ENCODE measurements at places on chromosomes 6 and 20. TPM values are rescaled to one million over a fixed set of nuclear protein-coding genes. Genes with fewer than 3 reads are reported as not detected.
A peak's percentile ranks its signal among the peaks of the same experiment; 100 is the strongest.

DNA sequence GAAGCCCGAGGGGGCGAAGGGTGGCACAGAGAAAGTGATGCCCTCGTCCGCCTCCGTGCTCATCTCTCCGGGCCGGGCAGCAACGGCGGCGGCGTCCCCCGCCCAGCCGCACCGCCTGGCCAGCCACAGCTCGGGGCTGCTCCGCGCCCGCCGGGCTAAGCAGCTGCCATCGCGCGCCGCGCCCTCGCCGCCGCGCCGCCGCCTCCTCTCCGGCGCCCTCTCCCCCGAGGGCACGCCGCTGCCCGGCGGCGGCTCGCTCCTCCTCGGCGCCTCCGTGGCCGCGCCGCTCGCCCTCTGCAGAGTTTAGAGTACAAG lies 225 bp downstream of the MAP3K5 start:
- peak overlapping the region; percentile 96 for H3K27ac ChIP-seq
- no peaks in the 10 kb centered on the region for H3K27me3 ChIP-seq
- H3K4me1 ChIP-seq: peaks cover 51% of the 10 kb centered on the region
- DNase-seq: no peak

DNA sequence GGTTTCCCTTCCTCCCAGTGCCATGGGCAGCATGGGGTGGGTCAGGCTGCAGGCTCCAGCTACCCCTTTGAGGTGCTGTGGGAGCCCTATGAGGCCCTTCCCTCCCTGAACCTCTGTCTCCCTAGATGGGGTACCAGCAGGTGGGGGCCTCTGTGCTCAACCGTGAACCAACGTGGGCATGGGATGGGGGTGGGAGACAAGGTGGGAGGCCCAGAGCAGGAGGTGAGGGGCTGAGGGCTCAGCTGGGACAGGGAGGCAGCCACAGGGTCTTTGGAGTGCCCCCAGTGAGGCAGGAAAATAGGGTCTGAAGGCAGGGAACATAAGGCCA lies 33.3 kb downstream of the SUN5 start:
- DNase-seq: no peak
- H3K27me3 ChIP-seq: peaks cover 7% of the 10 kb centered on the region

GRCh38 chr20:54162378-54163009 lies 11.3 kb downstream of the CYP24A1 start:
- H3K4me1 ChIP-seq: no peaks in the 10 kb centered on the region
- H3K4me3 ChIP-seq: no peak overlapping the region
- DNase-seq: no peak
- H3K27ac ChIP-seq: no peak overlapping the region
- peaks cover 79% of the 10 kb centered on the region for H3K27me3 ChIP-seq

DNA sequence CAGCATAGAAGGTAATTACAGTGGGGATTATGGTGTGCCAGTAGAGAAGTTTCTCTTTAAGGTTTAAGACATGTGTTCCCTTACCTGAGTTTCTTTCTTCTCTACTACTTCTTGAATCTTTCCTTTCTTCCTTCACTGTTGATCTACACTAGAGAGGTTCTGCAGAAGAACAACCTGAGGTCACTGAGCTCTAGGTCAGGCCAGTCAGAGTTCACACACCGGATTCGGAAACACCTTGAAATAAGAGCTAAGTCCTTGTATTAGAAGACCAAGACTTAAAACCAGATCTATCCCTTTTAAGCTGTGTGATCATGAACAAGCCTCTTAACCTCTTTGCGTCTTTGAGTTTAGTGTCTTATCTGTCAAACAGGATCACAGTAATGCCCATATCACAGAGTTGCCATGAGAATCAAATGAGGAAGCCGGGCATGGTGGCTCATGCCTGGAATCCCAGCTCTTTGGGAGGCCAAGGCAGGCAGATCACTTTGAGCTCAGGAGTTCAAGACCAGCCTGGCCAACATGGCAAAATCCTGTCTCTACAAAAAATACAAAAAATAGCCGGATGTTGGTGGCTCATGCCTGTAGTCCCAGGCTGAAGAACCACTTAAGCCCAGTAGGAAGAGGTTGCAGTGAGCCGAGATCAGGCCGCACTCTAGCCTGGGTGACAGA lies 22.0 kb upstream of the TGM3 start:
- no peak overlapping the region for H3K27ac ChIP-seq
- no peak for DNase-seq
- H3K4me3 ChIP-seq: no peak overlapping the region
- H3K36me3 ChIP-seq: no peaks in the 10 kb centered on the region
- H3K27me3 ChIP-seq: peaks cover 44% of the 10 kb centered on the region
- H3K4me1 ChIP-seq: no peaks in the 10 kb centered on the region

DNA sequence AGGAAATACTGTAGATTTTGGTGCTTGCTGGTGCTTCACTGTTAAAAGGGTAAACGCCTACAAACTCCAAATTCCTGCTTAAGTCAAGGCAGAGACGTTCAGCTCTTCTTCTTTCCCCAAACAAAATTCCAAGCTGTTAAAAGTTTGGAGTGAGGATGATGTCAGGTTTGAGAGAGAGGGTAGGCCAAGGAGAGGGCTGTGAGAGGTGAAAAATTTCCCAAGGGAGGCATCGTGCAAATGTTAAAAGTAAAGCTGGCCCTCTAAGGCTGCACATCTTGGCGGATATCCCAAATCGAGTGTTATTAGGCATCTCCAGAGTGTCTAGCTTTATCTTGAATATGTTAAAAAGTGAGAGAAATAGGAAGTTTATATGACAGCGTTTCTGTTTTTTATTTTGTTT lies 651.8 kb downstream of the QKI start:
- no peak for DNase-seq
- no peaks in the 10 kb centered on the region for H3K36me3 ChIP-seq
- no peak overlapping the region for H3K27ac ChIP-seq
- no peaks in the 10 kb centered on the region for H3K27me3 ChIP-seq
- H3K4me3 ChIP-seq: no peak overlapping the region

GRCh38 chr20:53382263-53382844 lies 211.3 kb downstream of the ZNF217 start:
- no peaks in the 10 kb centered on the region for H3K27me3 ChIP-seq
- peak; percentile 26 for DNase-seq
- H3K36me3 ChIP-seq: no peaks in the 10 kb centered on the region
- H3K4me1 ChIP-seq: peaks cover 12% of the 10 kb centered on the region
- no peak overlapping the region for H3K4me3 ChIP-seq

RCAN2 gene
- total RNA-seq: 312 TPM

All from left ventricle myocardium inferior (tissue), 1 donor.